Activated naive CD8-positive, alpha-beta T cell treated with anti-CD3 and anti-CD28 coated beads, Interleukin-2, amount 10 ng/mL, durations not matched to agents 7 days and 5 days (primary cell): ENCODE measurements at places on chromosomes 4 and X. TPM values are rescaled to one million over a fixed set of nuclear protein-coding genes. Genes with fewer than 3 reads are reported as not detected.

GPRIN3 gene
- total RNA-seq: 25.5 TPM

TCEANC gene
- total RNA-seq: 6.2 TPM

MAGEA12 gene
- not detected for total RNA-seq

DNA sequence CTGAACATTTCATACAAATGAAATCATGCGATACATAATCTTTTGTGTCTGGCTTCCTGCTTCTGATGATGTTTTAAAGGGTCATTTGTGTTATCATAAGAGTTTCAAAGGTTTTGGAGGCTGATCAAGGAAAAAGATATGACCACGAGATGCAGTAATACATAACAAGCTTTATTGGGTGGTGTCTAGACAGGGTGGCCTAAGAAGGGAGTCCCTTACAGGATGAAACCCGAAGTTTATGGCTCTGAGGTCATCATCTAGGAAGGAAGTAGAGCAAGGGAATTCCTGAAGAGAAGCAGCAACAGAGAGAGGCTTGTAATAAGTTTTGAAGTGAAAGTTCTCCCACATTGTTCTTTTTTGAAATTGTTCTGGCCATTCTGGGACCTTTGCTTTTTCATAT lies 40.8 kb upstream of the SOD3 start:
- no peak for DNase-seq

DNA sequence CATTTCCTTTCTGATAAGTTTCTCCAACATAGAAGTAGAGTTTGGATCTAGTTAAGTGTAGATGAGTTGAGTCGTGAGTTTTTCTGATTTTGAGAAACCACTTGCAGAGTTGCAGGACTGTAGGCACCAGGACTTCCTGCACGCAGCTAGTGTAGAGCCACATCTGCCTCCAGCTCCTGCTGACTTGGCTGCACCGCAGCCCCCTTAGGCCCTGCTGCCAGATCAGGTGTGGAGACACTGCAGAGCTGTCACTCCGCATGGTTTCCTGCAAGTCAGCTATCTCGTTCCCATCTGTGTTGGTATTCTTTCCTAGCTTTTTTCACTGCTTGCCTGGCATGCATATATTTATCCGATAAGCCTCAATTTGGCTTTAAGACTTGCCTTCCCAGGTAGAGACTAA lies 48.9 kb downstream of the PCDH7 start:
- no peak for DNase-seq

DNA sequence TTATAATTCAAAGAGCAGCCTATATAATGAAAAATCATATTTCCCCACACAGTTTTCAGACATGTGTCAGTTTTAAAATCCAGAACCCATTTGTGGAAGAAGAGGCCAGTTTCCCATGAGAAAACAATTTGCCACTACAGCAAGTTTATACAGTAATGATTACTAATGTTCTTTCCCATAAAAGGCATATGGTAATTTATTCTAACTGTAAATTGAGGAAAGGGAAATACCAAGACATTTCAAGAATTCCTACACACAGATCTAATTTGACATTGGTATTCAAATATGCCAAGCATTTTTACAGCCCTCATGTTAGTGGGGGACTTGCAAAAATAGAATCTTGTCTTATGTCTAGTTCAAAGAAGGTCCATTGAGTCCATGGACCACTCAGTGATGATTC lies 1368.6 kb downstream of the FSTL5 start:
- DNase-seq: no peak

DNA sequence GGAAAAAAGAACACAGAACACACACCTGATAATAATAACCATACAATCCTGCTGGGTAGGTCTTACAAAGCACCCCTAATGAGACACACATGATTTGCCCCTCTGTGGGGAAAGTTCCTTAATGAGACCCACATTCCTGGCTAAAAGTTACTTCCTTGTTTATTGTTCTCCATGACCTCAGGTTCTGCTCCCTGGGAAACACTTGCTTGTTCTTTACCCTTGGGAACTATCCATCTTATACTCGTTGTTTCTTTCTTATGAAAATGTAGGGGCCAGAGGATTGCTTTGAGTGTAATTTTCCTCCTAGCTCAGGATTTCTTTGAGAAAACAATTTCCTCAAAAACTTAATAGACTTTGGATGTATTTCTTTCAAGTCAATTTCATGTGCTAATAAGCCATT lies 52.1 kb upstream of the PCDH10 start:
- no peak for DNase-seq

GRCh38 chr4:3784454-3785291 lies 18.5 kb downstream of the ADRA2C start:
- no peak for DNase-seq

DNA sequence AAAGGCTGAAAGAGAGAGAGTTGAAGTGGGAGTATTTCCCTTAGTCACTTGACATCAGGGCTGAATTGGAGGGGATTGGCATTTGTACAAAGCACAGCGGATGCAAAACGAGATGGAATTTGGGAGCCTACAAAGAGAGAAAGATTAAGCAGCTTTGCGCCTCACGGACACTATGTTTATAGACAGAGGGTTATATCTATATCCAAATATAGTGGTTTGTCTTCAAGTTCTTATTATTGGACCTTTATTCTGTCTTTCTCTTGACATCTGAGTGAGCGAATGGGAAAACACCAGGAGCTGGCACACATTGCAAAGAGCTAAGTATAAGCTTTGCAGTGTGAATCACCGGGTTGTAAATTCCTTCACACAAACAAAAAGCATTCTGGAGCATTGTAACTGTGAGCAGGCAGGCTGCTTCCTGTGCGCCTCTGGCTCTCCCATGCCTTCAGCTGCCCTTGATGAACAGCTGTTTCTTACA lies 500.2 kb downstream of the STIM2 start:
- no peak for DNase-seq
